Urinary bladder (tissue), 4 donors: ENCODE measurements at places on chromosomes 7 and 10. TPM values are rescaled to one million over a fixed set of nuclear protein-coding genes. Genes with fewer than 3 reads are reported as not detected.

The HHEX gene
- total RNA-seq, result 6.7 TPM

The BMPER gene
- 18.9 TPM for total RNA-seq

The CPA5 gene
- not detected for total RNA-seq

- no peak for DNase-seq
Measured at GRCh38 chr10:5960070-5960972, 17.0 kb downstream of the IL15RA start.

DNA sequence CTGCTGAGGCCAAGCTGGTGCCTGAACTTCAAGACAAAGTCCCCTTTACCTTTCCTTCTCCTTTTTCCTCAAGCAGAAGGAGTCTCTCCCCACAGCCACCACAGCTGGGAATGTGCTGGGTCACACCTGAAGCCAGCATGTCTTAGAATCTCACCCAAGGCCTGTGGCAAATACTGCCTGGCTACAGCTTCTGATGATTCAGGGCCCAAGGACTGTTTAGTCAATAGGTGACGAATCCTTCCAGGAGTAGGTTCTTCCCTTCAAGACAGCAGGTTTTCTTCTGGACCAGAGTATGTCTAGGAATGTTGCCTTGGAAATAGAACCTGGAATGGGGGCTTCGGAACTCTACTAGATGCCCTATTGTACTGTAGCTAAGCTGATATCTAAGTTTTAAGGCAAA, 374.6 kb downstream of the KIF20B start:
- DNase-seq, result no peak

DNA sequence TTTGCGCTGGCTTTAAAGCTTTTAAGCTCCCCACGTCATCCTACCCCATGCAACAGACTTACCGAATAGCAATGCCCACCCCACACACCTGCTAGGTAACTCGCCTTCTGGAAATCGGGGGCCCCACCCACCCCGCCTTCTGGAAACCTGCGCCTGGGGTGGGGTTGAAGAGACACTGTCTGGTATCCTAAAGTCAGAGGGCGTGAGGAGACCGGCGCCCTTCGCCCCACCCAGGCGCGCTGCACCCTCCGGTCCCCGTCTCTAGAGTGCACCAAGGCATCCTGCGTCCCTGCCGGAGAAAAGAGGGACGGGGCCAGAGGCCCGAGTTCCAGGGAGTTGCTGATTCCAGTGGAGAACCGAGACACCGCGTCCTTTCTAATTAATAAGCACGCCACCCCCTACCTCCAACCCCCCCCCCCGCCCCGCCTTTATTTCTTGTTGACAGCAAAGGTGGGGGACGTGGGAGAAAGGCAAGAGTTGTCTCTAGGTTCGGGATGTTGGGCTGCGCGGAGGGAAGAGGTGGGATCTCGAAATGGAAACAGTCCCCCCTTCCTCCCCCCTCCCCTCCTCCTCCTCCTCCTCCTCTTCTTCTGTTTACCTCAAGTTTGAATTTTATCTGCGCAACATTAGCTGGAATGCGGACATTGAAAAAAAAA, 220.9 kb upstream of the MKLN1 start:
- no peak for DNase-seq
